ENCODE measurements at places on chromosomes 13 and 19.

DNA sequence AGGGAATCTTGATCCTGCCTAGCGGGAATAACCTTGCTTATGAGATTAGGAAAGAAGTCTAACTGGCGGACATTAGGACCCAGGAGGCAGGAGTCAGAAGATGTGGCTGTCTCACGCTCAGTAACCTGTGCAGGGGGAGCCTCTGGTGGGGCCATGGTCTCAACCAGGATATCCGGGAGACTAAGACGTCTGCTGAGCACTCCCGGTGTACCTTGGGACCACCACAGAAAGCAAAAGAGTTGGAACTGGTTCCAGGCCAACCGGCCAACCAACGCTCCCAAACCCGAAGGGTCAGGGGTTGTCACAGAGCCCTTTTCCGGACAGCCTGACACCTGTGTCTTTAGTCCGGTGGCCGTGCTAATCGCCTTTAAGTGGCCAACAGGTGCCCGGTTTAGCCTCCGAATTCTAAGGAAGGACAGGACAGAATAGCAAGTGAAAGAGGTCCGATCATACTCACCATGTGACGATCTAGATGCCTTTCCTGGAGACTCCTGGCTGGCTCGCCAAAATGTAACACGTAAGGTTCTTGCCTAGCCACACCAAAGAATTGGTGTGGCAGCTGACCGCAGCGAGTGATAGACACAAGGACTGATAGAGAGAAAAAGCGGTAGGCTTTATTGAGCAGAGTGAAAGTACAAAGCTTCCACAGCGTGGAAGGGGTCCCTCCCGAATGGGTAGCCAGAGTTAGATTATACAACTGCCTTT, 103.9 kb upstream of the DIAPH3 start:
- DNase-seq = no peak

DNA sequence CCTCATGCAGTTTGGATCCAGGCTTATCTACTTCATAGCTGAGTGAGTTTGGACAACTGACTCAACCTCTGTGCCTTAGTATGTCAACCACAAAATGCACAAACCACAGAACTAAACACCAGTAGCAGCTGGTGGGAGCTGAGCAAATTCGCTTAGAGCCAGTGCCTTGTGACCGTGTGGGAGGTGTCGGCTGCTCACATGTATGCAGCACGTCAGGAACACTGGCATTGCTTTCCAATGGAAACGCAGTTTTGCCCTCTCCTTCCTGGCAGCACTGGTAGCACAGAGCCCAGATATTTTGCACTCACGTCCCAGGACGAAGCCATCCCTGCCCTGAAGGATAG, 8.3 kb upstream of the NTN5 start:
- no peak for DNase-seq

DNA sequence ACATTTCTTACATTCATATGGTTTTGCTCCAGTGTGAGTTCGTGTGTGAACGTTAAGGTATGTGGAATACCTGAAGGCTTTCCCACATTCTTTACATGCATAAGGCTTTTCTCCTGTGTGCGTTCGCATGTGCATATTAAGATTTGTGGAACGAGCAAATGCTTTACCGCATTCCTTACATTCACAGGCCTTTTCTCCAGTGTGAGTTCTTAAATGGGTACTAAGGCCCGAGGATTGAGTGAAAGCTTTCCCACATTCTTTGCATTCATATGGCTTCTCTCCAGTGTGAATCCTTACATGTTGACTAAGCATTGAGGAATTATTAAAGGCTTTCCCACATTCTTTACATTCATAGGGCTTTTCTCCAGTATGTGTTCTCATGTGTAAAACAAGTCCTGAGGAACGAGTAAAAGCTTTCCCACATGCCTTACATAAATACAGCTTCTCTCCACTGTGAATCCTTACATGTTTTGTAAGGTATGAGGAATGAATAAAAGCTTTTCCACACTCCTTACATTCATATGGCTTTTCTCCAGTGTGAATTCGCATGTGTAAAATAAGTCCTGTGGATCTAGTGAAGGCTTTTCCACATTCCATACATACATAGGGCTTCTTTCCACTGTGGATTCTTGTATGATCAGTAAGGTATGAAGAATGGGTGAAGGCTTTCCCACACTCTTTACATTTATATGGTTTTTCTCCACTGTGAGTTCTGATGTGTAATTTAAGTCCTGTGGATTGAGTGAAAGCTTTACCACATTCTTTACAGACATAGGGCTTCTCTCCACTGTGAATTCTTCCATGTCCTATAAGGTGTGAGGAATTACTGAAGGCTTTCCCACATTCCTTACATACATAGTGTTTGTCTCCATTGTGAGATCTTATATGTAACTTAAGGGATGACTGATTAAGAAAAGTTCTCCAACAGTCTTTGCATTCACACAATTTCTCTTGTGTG, 10.7 kb downstream of the ZNF846 start:
- DNase-seq = no peak

- DNase-seq = no peak
Measured at GRCh38 chr13:100403675-100404074, 184.9 kb downstream of the GGACT start.

All from effector memory CD4-positive, alpha-beta T cell (primary cell).